ENCODE measurements at places on chromosomes 5 and 9. TPM values are rescaled to one million over a fixed set of nuclear protein-coding genes. Genes with fewer than 3 reads are reported as not detected.

DNA sequence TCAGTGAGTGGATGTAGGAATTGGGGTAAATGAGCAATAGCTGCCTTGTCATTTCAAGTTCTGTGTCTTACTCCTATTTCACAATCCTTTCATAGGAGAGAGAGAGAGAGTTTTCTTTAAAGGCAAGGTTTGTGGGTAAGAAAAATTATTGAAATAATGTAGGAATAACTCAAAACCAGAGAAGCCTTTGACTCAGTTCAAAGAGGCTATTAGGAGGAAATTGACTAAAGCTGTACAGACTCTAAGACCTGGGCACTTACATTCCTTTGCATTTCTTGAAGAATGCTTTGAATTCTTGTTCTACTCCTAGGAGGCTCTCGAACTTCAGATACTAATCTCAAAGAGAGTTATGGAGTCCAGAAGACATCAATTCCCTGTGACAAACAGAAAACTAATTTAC is 257.1 kb downstream of the FBXL7 start:
- DNase-seq = no peak

- DNase-seq = no peak
Observed at GRCh38 chr9:14780251-14780650, 57.7 kb upstream of the CER1 start.

- no peak for DNase-seq
Observed at GRCh38 chr5:90554358-90555006, 4.1 kb upstream of the ADGRV1 start.

- no peak for DNase-seq
Observed at GRCh38 chr9:70924895-70925547, 196.4 kb downstream of the TRPM3 start.

DNA sequence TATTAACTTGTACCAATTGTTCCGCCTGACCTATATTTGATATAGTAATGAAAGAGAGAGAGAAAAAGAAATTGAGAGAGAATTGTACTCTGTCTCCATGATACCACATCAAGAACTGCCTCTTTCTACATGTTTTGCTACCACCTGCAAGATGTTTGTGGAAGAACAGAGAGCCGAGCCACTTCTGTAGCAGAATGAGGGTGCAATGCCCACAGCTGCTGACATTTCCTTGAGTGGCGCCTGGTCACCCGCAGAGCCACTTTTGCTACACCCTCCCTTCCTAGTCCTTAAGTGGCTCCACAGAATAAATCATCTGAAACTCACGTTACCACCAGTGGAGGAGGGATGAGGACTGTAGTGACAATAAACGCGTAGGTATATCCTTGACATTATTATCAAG is 17.1 kb upstream of the FAM81B start:
- no peak for DNase-seq

TAF9 gene
- 73.8 TPM for polyA plus RNA-seq

PCDHA9 gene
- not detected for polyA plus RNA-seq

DNA sequence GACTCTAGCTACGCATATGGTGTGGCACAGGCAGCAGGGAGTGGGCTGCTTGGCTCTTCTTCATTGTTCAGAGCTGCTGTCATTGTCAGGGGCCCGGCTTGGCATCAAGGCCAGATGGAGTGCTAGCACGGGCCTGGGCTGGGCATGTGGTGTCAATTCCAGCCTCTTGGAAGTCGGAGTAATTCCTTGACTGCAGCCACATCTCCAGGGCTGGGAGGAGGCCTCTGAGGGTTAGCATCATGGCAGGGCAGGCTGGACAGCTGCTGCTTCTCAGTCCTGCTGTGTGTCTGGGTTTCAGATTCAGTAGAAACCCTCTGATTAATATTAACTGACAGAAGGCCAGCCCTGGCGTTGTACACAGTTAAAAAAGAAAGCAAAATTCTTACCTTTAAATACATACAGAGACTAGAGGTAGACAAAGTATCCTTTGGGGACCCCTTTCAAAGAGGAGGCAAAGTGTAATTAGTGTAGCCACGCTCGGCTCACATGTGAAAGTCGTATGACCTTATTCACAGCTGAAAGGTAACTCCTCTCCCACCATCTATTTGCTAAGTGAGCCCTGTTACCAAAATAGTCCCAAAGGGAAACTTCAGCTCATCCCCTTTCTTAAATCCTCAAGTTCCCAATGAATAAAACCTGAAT is 126.4 kb downstream of the DOCK2 start:
- no peak for DNase-seq

DNA sequence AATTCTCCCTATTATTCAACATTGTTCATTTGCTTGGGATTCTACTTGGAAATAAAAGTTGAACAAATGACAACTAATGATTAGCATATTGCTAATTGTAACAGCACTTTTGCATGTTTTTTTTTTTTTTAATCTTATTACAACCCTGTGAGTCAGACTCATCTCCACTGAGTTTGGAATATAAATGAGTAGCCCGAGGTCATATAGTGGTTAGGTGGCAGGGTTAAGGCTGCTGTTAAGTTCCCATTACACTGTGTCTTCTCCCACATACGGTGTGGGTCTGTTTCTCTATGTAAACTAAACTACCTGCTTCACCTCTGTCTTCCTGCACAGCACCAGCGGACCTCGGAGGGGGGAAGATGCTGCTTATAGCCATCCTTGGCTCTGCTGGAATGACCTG is 92.4 kb downstream of the EQTN start:
- DNase-seq = no peak

- DNase-seq = no peak
Observed at GRCh38 chr5:75055727-75056144, 3.4 kb upstream of the GCNT4 start.

- no peak for DNase-seq
Observed at GRCh38 chr5:129629575-129629974, 118.3 kb upstream of the MINAR2 start.
